ENCODE measurements at places on chromosomes 1 and 21.

GRCh38 chr1:175530183-175530582 is 213.2 kb downstream of the TNR start:
- no peak for DNase-seq
- no peaks in the 10 kb centered on the region for H3K4me1 ChIP-seq
- no peaks in the 10 kb centered on the region for H3K27me3 ChIP-seq
- no peaks in the 10 kb centered on the region for H3K36me3 ChIP-seq

DNA sequence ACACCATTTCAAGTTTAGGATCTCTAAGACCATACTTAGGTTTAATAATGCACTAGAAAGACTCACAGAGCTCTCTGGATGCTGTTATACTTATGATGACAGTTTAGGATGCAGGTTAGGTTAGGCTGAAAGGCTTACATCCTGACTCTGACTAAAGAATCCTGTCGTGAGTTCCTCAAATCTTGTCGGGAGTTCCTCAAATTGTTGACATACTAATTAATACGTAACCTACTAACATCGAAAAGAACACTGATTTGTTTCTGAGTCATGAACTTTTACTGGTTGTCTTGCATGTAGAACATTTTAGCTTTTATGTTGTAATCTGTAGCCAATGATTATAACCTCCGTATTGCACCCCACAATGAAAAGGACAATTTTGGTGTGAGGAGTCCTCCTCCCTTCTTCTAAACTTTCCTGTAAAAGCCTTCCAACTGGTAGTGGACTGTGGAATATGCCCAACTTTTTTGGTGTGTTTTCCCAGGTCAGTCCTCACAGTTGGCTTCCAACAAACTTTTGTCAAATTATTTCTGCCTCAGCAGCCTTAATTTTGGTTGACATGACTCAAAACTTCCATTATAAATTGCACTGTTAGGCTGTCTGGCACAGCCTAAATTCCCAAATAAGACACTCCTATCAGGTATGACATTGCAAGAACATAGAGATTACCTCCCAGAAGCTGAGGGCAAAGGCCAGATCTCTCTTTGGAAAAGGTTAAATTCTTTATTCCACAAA is 107.9 kb upstream of the PALMD start:
- H3K4me1 ChIP-seq: no peaks in the 10 kb centered on the region
- no peaks in the 10 kb centered on the region for H3K36me3 ChIP-seq
- no peak overlapping the region for H3K27ac ChIP-seq
- DNase-seq: no peak

DNA sequence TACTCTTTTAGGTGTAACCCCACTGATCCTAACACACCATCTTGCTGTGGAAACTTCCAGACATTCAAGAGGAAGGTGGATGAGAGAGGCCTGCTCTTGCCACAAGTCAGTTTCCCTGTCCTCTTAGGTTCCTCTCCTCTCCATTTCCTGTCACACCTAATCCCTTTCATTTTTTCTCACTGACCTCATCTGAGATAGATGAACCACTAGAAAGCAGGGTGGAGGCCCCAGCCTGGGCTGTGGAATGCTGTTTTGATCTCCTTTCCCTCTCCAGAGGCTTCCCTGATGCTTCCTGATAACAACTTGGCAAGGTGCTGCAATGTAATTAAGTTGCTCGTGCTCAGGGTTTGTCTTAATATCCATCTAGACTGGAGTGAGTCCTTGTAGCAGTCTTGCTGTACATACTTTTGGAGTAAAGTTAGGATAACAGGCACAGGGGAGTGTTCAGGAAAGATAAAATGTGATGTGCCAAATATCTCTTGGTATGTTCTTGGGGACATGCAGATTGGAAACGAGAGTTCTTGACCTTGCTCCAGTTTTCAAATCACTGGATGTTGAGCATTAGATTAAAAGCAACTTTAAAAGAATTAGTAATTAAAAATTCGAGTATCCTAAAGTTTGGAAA is 11.2 kb downstream of the LRRC42 start:
- peaks cover 2% of the 10 kb centered on the region for H3K36me3 ChIP-seq
- H3K4me1 ChIP-seq: peaks cover 6% of the 10 kb centered on the region
- no peak overlapping the region for H3K4me3 ChIP-seq
- H3K27me3 ChIP-seq: no peaks in the 10 kb centered on the region
- H3K27ac ChIP-seq: peak overlapping the region; percentile 64
- DNase-seq: no peak

- DNase-seq: no peak
- H3K27me3 ChIP-seq: no peaks in the 10 kb centered on the region
- H3K4me3 ChIP-seq: no peak overlapping the region
- H3K4me1 ChIP-seq: no peaks in the 10 kb centered on the region
- H3K27ac ChIP-seq: no peak overlapping the region
- no peaks in the 10 kb centered on the region for H3K36me3 ChIP-seq
Measured at GRCh38 chr21:14560139-14560538, 14.0 kb upstream of the SAMSN1 start.

GRCh38 chr1:63693944-63694571 is 79.8 kb upstream of the ROR1 start:
- H3K27me3 ChIP-seq: no peaks in the 10 kb centered on the region
- no peaks in the 10 kb centered on the region for H3K36me3 ChIP-seq
- no peaks in the 10 kb centered on the region for H3K4me1 ChIP-seq
- DNase-seq: no peak
- peak overlapping the region; percentile 30 for H3K27ac ChIP-seq
- H3K4me3 ChIP-seq: no peak overlapping the region
